Activated T-helper 1 cell treated with anti-CD3 and anti-CD28 coated beads, Interleukin-12 subunit alpha, Interleukin-12 subunit beta, Interleukin-2, Interleukin-4 antibody, amounts not matched to agents 30 ng/mL and 10 ng/mL and 1 ng/mL, durations not matched to agents 14 hours and 24 hours and 36 hours (primary cell): ENCODE measurements at places on chromosomes 5 and 9. TPM values are rescaled to one million over a fixed set of nuclear protein-coding genes. Genes with fewer than 3 reads are reported as not detected.

- no peak for DNase-seq
Observed at GRCh38 chr9:126304207-126304970, 22.2 kb upstream of the MVB12B start.

- DNase-seq, result no peak
Observed at GRCh38 chr9:15306068-15306756, 804 bp downstream of the TTC39B start.

- peak; percentile 99 for DNase-seq
Observed at GRCh38 chr9:125241000-125241862, at the start of gene HSPA5. Gene HSPA5, minus strand, starts transcription at chr9:125241343. Its CDS starts 217 bp downstream, at chr9:125241126.

GRCh38 chr9:14530841-14531240 is 162.4 kb downstream of the ZDHHC21 start:
- no peak for DNase-seq

- DNase-seq, result no peak
Observed at GRCh38 chr5:68449380-68449779, 233.8 kb downstream of the PIK3R1 start.

- DNase-seq, result no peak
Observed at GRCh38 chr5:95780597-95780996, 41.9 kb downstream of the GLRX start.

GRCh38 chr5:58466939-58467338 is 7.1 kb upstream of the PLK2 start:
- DNase-seq, result peak; percentile 25

GRCh38 chr9:81549500-81550206 is 139.7 kb downstream of the TLE1 start:
- no peak for DNase-seq

GRCh38 chr5:72722792-72723452 is 93.5 kb upstream of the TNPO1 start:
- no peak for DNase-seq

- DNase-seq, result no peak
Observed at GRCh38 chr5:156695774-156696173, 154.3 kb upstream of the PPP1R2B start.

- DNase-seq, result no peak
Observed at GRCh38 chr5:132808448-132808847, 4.7 kb upstream of the SOWAHA start.

- DNase-seq, result peak; percentile 12
Observed at GRCh38 chr9:87713278-87713987, 12.5 kb upstream of the CTSL start.

DNA sequence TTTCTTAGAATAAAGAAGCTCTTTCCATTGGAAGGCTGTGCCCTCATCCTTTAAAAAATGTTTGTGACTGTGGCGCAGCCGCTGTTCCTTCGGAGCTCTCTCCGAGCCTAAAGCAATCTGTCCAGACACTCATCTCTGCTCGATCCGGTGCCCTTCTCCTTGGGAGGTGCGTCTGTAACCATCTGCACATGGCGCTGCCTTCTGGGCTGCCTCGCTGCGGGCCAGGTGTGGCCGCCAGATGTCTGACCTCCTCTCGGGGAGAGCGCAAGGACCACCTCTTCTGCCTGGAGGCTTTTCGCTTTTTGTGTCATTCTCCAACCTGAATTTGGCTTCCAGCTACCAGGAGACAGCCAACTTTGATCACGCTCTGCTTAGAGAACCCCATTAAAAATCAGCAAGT is 153.4 kb upstream of the PTCH1 start:
- DNase-seq, result no peak

DNA sequence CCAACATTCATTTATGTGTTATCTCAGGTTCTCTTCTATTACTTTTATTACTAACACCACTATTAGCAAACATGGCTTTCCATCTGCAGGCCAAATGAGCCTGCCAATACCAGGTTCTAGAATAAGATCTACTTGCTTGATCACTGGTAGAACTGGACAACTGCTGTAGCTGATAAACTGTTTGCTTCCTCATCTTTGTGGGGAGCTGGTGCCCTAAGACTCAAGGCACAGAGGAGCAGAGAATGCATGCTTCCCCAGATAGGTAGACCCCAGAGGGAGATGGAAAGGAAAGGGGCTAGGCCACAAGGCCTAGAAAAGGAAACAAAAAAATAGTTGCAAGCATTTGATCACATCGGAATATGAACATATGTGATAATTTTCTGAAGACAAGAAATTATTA is 30.7 kb upstream of the AUH start:
- no peak for DNase-seq

DNA sequence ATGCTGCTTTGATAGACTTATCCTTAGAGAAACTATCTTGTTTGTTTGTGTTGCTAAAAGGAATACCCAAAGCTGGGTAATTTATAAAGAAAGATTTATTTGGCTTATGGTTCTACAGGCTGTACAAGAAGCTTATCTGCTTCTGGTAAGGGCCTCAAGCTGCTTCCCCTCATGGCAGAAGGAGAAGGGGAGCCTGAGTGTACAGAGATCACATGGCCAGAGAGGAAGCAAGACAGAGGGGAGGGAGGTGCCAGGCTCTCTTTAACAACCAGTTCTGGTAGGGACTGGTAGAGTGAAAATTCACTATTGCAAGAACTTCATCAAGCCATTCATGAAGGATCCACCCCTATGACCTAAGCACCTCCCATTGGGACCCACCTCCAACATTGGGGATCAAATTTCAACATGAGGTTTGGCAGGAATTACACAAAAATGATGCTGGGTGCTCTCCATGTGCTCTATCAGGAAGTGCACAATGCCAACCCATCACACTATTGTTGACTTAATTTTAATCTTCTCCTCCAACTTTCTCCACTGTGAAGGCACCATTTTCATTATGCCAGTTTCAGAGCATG is 115.1 kb upstream of the SHB start:
- DNase-seq, result no peak

GRCh38 chr5:51618234-51618633 is 235.0 kb downstream of the ISL1 start:
- no peak for DNase-seq

GRCh38 chr9:37001459-37001858 is 32.6 kb downstream of the PAX5 start:
- DNase-seq, result no peak

DNA sequence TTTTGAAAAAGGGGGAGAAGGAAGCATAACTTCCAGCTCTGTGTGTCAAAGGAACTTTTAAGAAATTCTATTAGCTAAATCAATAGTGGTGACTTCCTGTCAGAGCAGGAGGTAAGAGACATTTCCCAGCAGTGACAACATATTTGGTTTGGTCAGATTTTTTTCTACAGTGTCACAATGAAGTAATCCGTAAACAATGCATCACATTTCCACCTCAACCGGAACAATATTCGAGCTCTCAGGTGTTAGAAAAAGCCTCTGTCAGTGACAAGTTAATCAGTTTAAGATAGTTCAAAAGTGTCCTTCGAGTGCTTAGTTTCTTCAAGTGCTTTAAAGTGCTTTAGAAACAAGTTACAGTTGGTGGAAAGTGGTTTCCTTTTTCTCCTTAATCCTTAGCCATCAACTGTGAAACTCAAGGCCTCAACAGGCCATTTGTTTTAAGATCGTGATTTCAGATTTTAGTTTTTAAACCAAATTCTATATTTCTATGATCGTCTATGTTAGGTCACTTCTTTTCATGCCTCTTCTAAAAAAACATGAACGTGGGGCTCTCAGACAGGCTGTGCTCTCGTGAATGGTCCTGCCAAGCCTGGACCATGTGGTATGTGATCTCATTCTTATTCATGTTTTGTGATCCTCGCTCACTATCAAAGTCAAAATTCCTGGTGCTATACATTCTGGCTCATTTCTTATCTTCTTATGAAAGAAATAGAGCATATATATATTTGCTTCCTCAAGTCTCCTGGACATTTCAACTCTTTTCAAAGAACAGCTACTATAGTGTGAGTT is 181.9 kb upstream of the HMHB1 start:
- DNase-seq, result no peak

DNA sequence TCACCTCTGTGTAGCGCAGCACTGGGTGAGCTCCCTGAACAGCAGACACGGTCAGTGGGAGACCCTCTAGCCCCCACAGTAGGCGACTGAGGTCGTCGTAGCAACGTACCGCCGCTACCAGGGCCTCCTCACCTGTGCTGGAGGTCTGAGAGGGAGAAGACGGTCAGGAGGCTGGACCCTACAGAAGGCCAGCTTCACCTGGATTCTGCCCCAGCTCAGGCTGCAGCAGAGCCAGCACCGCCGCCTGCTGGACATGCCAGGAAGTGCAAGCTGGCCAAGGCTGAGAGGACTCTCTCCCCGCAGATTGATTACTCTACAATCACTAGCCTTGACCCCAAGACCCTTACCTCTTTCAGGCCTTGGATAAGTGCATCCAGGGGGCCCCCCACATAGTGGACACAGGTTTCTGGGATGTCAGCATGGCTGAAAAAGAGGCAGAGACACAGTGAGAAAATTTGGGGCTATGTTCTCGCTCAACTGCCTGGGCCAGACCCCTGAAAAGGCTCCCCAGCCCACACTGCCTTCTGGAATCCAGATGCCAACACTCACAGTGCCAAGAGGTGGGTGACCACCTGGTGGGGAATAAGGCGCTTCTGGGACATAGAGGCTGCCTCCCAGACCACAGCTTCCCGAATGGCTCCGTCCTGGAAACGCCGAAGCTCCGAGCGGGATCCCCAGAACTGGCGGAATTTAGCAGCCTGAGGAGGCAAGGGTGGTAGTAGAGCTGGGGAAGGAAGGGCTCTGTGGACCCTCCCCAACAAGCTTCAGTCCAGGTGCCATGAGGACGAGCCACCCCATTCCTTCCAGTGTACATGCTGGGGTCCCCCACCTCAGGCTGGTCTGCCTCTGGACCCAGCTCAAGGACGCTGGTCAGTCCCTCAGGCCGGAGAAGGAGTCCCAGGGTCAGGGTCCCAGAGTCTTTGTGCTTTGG is 6.9 kb downstream of the NOL6 start:
- peak; percentile 59 for DNase-seq

DNA sequence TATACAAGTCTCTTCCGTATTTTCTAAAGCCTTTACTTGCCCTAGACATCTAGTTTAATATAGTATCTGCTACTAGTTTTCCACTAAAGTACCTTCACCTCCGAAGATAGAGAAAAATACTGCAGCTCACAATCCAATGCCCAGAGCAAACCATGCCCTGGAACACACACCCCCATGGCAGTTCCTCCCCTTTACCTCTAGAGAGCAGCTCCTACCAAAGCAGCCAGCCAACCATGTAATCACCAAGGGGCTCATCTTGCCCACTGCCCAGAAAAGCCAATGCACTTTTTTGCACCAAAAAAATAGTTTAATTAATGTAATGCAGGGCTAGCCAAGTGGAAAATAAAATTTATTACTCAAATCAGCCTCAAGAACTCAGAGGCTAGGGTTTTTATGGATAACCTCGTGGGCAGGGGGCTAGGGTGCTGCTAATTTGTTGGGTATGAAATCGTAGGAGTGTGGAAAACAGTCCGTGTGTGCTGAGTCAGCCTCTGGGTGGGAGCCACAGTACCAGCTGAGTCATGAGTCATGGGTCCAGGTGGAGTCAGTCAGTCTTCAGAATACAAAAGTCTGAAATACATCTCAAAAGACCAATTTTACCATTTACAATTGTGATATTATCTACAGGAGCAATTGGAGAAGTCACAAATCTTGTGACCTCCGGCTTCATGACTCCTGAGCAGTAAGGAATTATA is 120.1 kb upstream of the ACO1 start:
- DNase-seq, result no peak

DNA sequence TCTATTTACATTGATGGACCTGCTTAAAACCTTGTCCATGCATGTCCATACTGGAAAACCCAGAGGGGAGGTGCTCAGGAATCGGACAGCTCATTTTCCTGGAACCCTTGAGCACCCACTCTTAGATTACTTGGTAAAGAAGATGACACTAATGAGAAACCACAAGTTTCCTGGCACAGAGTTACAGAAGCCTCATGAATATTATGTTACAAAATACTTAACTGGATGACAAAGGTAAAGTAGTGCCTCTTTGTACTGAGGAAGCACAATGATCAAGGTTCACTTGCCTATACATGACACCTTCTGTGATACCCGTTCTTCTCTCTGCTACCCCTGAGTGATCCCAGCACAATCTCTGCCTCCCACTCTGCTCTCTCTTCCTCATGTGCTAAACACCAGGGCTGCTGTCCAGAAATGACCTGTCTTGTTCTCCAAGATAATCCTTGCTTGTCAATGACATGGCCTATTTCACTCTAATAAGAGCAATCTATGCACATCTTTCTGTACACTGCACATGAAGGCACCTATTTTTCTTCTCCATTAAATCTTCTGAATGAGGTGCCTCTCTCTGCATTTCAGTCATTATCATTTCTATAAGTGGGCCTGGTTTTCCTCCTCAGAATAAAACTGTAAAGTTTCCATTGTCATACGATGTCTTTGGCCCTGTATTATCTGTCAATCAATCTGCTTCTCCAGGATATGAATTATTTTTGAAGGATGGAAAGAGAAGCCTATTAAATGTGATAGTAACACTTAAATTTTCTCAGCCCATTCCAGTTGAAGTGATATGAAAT is 684.0 kb upstream of the ACO1 start:
- no peak for DNase-seq

- DNase-seq, result no peak
Observed at GRCh38 chr5:53423724-53424123, 56.7 kb upstream of the FST start.

DNA sequence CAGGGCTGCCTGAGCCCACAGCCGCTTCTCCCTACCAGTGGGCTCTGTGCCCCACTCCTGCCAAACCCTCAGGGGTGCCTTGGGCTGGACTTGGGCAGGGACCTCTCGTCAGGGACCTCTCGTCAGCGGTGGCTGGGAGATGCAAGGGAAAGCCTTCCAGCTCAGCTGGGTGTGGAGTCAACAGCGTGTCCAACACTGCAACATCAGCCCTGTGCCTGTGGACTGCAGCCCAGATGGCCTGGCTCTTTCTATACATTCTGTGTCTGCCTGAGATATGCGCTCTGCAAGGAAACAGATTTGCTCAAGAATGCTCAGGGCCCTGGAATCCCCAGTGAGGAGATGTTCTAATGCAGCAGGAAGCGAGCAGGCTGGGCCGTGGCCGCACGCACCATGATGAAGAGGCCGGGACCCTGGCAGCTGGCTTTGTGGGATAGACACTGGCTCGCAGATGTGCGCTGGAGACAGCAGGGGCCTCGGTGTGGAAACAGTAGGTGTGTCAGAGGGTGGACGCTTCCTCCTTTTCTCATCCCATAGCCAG is 85.0 kb upstream of the COL5A1 start:
- DNase-seq, result no peak

GRCh38 chr9:31335529-31336234 is 1048.8 kb upstream of the ACO1 start:
- no peak for DNase-seq

The SLC24A2 gene
- total RNA-seq, result not detected in 2 replicates

The GRM6 gene
- not detected in 2 replicates for total RNA-seq

The PCDHGA5 gene
- total RNA-seq, result 0.24 and 0.31 TPM in 2 replicates

The CRB2 gene
- total RNA-seq, result not detected in 2 replicates

The ZFP37 gene
- total RNA-seq, result 0.16 and 0.32 TPM in 2 replicates

The SAXO1 gene
- total RNA-seq, result not detected in 2 replicates

The GPR151 gene
- total RNA-seq, result not detected in 2 replicates

The CLIC3 gene
- not detected in 2 replicates for total RNA-seq

The CFAP77 gene
- not detected in 2 replicates for total RNA-seq

The PCDHGC4 gene
- not detected in 2 replicates for total RNA-seq

The TNFSF8 gene
- total RNA-seq, result 200 and 207 TPM in 2 replicates

The GRXCR2 gene
- not detected in 2 replicates for total RNA-seq

The THOC3 gene
- total RNA-seq, result 94.2 and 100 TPM in 2 replicates

The GPR150 gene
- 0.22 and 0.26 TPM in 2 replicates for total RNA-seq

The ZNF883 gene
- not detected in 2 replicates for total RNA-seq

The MAPKAP1 gene
- 103 and 108 TPM in 2 replicates for total RNA-seq

The GLDC gene
- total RNA-seq, result 1.4 and 1.8 TPM in 2 replicates

The PCDHGA9 gene
- total RNA-seq, result 0.21 and 0.39 TPM in 2 replicates

The FGF10 gene
- total RNA-seq, result not detected in 2 replicates
